CD8-positive, alpha-beta memory T cell (primary cell): ENCODE measurements at places on chromosomes 7 and 10.

GRCh38 chr10:27241010-27241651 lies 534 bp upstream of the ACBD5 start:
- DNase-seq: peak; percentile 39

GRCh38 chr7:140903741-140904480 lies 20.8 kb downstream of the BRAF start:
- DNase-seq: no peak

DNA sequence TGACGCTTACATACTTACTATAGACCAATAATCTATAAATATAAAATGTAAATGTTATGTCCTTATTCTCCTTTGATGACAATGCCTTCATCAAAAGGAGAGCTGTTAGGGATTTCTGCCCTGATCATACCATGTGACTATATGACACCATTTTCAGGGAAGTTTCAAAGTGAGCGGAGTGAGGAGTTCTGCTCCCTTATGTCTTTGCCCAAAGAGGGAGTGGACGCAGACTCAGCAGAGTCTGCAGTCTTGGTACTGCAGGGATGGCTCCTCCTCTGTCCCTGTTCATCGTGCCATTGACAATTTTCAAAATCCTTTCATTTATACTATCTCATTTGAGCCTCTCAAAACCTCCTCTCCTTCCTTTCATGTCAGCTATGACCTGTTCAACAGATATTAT lies 27.9 kb downstream of the HYAL4 start:
- no peak for DNase-seq

- DNase-seq: no peak
Observed at GRCh38 chr7:77290425-77290824, 90.8 kb upstream of the FGL2 start.

DNA sequence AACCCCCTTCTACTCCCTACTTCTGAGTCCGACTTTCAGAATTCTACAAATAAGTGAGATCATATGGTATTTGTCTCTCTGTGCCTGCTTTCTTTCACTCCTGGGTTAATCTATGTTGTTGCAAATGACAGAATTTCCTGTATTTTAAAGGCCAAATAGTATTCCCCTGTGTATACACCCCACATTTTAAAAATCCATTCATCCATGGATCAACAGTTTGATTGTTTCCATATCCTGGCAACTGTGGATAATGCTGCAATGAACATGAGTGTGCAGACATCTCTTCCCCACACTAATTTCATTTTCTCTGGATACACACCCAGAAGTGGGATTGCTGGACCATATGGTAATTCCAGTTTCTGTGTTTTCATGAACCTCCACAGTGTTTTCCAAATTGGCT lies 225.8 kb upstream of the TCERG1L start:
- DNase-seq: no peak

DNA sequence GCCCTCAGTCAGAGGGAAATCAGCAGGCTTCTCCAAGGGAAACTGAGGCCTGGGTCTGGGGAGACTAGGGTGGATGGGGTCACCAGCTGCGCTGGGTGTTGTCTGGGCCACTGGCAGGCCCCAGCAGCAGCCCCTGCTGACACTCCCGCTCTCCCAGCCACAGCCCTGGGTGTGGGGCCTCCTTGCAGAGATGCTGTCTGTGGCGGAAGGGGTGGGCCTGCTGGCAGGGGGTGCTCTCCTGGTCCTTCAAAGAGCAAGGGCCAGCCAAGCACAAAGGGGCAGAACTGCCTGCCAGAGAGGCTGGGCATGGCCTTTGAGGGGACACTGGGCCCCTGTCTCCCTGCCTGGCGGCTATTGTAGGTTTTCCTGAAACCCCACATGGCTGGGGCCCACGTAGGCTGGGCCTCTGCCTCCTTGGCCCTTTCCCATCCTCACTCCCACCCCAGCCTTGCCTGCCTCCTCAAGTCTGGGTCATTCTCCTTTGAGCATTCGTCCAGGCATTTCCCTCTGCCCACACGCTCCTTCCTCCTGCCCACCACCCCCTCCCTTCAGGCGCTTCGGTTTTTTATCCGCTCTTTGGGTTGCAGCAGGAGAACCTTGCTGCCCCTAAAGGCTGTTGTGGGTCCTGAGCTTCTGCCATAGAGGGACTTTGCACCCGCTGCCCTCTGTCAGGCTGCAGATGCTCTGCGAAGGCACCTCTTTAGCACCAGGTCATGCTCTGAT lies 9.1 kb downstream of the COL13A1 start:
- DNase-seq: no peak

DNA sequence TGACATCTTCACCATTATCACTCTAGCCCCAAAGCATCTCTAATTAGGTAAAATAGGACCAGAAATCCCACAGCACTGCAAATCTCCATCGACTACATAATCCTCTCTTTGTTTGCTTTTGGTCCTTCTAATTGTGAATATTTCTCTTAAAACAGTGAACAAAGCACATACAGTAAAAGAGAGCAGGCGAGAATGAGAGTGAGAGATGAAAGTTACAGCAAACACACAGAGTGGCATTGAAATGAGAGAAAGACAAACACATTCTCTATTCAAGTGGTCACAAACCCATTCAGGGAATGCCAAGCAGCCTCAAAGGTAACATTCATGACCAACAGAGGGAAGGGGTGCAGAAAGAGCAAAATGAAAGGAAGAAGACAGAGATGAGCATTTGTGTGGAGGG lies 109.8 kb upstream of the PTN start:
- no peak for DNase-seq

DNA sequence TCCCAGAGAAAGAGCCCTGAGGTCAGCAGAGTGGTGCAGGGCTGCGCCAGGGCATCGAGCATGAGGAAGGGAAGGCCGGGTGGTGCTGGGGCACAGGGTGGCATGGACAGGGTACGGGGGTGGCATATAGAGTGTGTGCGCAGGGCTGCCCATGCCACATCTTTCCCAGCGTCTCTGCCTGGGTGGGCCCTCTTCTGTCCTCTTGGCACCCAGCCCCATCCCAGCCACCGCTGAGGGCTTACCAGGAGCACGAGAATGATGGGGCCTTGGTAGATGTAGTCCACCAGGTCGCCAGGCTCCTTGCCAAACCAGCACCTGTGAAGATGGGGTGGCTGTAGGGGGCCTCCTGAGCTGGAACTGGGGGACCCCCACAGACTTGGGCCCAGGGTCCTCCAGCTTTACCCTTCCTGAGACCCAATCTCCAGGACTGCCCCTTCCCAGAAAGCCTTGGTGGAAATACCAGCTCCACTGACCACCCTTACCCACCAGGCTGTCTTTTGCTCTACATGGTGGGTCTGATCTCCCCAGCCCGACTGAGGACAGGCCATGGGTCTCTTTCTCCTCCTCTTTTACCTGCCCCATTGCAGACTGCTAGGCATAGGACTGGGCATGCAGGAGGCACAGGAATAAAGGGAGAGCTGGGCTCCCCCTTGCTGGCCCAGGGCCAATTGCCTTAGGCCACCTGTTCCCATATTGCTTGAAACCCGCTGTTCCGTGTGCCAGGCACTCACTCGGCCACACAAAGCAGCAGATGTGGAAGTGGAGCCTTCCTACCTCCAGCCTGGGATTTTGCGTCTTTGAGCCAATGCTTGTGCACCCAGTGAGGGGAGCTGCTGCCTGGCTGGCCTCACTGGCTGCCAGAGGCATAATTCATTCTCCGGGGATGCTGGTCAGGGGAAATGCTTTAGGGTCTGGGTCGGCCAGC lies 21.7 kb downstream of the CRHR2 start:
- DNase-seq: no peak

GRCh38 chr10:91352760-91353159 lies 57.4 kb upstream of the HECTD2 start:
- no peak for DNase-seq

GRCh38 chr7:140316165-140316661 lies 82.1 kb downstream of the SLC37A3 start:
- no peak for DNase-seq

- DNase-seq: no peak
Observed at GRCh38 chr10:103204353-103205255, 11.5 kb upstream of the NT5C2 start.

GRCh38 chr10:101284101-101284743 lies 55.0 kb upstream of the LBX1 start:
- no peak for DNase-seq

GRCh38 chr10:129912166-129912917 lies 51.7 kb downstream of the EBF3 start:
- no peak for DNase-seq
